ENCODE measurements at places on chromosomes 4 and X.
A peak's percentile ranks its signal among the peaks of the same experiment; 100 is the strongest.

DNA sequence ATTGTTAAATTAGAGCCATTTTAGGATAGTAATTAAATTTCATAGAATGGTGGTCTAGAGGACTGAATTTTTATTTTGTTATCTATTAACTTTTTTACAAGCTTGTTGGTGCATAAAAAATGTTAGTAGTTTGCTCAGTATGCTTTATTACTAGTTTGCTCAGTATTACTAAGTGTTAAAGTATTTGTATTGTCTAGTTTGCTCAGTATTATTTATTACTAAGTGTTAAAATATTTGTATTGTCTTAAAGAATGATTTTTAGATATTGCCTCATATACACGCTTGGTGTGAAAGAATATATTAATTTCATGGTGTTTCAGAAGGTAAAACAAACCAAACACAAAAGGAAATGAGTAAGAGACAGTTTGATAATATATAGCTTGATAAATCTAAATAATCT, 268.4 kb upstream of the MAGEB18 start:
- no peak for DNase-seq

DNA sequence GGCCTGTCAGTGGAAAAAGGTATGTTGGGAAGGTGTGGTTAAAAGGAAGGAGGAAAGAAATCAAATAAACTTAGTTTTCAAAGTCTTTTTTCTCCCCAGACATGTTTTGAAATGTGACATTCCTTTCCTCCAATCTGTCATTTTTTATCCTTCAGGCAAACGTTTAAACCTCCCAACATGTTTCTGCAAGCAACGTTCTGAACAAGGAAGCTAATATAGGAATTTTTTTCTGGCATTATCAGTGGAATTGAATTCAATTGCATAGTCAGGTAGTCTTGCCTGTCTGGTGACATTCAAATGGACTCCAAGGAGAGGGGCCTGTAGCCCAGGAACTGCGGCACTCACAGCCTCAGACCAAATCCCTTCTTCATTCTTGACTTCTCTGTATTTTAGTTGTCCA, 30.0 kb upstream of the RASSF6 start:
- no peak for DNase-seq

- no peak for DNase-seq
Measured at GRCh38 chrX:29478336-29479069, 736.9 kb upstream of the MAGEB2 start.

DNA sequence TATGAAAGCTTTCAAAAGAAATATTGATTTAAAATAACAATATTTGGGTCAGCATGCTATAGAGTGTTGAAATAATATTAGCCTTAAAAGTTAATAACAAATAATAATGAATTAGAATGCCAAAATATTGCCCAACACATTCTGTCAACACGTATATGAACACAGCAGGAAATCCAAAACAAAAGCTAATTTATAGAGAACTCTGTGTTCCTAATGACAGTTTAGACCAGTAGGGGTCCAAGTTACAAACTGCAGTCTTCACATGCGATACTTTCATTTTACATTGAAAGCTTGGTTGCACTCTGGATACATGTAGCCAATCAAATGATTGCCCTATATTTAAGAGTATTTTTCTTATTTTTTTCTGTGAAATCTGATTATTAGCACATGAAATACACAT, 274.4 kb downstream of the DCTD start:
- no peak for DNase-seq

DNA sequence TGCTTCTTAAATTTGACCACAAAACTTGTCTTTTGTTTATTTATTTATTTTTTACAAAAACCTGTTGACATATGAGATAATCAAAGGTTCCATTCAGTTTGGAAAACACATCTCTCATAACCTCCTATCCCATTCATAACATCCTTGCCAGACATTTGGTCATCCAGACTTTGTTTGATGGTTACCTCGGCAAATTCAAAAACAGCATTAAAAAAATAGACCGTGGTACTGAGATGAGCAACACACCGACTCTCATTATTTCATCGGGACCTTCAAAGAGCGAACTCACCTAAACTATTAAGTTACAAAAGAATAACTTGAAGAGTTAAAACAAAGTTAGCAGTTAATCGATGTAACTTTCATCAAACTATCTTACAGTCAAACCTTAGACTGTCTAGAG, 85.8 kb upstream of the RPS6KA3 start:
- no peak for DNase-seq

DNA sequence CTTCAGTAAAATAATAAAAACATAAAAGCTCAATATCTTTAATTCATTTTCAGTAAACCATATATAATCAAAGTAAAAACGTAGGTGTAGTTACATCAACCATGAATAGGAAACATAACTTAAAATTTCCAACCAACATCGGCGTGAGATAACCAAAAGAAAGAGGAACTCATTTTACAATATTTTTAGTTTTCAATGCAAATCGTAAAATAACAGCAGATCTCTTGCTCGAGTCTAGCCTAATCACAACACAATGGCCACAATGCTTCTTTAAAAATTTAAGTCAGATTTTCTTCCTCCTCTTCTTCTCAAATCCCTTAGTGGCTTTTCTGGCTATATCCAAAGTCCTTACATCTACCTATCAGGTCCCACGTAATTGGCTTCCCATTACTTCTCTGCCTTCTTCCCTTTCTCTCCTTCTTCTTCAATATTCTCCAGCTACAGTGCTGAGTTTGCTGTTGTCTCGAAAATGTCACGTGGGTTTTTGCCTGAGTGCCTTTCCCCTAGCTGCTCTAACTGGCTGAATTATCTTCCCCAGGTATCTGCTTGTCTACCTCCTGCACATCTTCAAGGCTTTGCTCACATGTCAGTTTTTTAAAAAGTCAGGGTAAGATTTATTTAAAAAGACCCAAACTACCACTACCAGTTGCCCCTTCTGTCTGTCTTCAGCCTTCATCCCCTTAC, 90.9 kb upstream of the BANK1 start:
- no peak for DNase-seq

GRCh38 chrX:41516999-41517765, 70.0 kb downstream of the NYX start:
- no peak for DNase-seq

DNA sequence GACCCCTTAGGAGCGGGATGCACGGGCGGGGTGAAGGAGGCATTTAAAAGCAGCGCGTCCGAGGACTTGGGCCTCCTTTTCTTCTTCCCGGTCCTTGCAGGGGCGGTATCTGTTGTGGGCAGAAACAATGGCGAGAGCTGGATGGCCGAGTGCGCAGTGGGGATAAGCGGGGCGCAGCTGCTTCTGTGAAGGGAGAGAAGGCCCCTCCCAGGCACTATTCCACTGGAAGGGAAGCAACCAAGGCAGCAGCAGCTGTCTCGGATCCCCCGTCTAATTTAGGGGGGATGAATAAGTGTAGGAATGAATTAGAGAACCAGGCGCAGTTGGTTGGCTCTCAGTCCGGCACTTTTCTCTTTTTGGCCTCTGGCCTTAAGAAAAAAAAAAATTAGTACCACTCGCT, 995 bp downstream of the SMARCA5 start:
- DNase-seq: peak; percentile 23

DNA sequence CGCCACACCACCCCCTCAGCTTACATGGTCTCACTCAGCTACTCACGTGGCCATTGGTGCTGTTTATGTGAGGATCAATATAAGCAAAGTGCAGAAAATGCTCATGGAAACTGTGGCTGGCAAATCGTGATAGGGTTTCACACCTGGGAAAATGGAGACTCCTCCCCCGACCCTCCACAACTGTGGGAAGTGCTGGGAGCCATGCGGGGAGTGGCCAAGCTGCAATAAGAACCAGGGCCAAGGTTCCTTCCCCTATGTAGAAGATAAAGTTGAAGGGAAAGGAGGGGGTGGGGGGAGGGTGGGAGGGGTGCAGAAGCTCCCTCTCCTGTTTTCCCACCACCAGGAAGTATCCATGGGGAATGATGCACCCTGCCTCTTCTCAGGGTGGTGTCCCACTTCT, 145.5 kb upstream of the MAMLD1 start:
- DNase-seq: no peak

GRCh38 chr4:6546681-6547447, 28.1 kb upstream of the MAN2B2 start:
- peak; percentile 55 for DNase-seq

DNA sequence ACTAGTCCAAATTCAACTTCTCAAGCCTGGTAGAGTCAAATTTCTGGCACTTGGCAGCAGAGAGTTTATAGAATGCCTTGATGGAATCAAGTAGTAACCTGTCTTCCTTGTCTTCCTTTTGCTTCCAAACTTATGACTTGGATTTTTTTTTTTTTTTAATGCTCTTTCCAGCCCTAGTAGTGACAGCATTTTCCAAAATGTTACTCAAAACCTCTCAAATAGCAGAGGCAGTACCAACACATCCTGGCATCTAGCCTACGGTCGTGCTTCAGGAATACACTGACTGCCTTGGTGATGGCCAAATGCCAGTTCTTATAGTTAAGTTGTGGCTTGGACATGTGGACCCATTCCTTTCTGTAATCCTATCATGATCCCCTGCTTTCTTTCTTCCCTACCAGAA, 46.0 kb downstream of the GALNT7 start:
- no peak for DNase-seq
